Activated gamma-delta T cell treated with Interleukin-2 at 50 U/mL for 16 hours (primary cell): ENCODE measurements at places on chromosomes 5 and 9.

DNA sequence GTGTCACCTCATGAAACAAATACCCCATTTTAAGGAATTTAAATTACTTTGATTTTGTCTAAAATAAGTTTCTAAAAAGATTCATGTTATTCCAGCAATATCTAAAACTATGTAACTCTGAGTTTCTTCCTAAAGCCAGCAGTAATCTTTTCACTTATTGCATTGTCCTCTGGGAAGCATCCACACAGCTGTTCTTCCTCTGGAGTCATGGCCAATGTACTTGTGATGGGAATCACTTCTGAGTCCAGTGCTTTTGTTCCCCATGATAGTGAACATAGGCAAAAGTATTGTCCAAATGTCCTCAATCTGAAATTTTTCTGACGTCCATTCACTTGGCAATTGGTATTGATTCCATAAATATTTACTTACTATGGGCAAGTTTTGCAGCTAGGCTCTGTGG, 125.0 kb downstream of the STARD4 start:
- no peak for DNase-seq

- DNase-seq = no peak
Measured at GRCh38 chr5:163436515-163436914, 880 bp upstream of the CCNG1 start.

GRCh38 chr5:148469501-148469935, 85.8 kb downstream of the FBXO38 start:
- no peak for DNase-seq

DNA sequence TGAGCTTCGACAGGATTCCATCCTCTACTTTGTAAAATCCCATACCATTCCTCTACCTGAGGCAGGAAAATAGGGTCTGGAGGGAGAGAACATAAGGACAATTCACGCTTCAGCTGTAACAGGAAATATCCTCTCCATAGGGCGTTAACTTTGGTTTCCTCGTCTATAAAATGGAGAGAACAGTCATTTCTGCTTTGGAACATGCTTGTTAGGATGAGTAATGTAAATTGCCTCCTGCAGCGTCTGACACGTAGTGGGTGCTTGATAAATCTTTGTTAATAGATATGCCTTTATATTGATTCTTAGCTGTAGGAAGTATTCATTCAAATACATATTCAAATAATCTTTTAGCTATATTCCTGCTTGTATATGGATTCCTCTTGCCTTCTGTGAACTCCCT, 711 bp upstream of the SUB1 start:
- no peak for DNase-seq

GRCh38 chr9:18699764-18700163, 225.8 kb downstream of the ADAMTSL1 start:
- DNase-seq = no peak

GRCh38 chr5:3852161-3852916, 256.7 kb downstream of the IRX1 start:
- no peak for DNase-seq

- no peak for DNase-seq
Measured at GRCh38 chr5:7917130-7918123, 48.5 kb downstream of the MTRR start.

GRCh38 chr5:57002959-57003485, 51.1 kb upstream of the MIER3 start:
- DNase-seq = no peak

GRCh38 chr5:35776757-35777156, 79.9 kb upstream of the IL7R start:
- DNase-seq = no peak

- no peak for DNase-seq
Measured at GRCh38 chr9:82567953-82568352, 495.0 kb downstream of the RASEF start.

GRCh38 chr5:81140441-81140840, 92.7 kb upstream of the CKMT2 start:
- no peak for DNase-seq

DNA sequence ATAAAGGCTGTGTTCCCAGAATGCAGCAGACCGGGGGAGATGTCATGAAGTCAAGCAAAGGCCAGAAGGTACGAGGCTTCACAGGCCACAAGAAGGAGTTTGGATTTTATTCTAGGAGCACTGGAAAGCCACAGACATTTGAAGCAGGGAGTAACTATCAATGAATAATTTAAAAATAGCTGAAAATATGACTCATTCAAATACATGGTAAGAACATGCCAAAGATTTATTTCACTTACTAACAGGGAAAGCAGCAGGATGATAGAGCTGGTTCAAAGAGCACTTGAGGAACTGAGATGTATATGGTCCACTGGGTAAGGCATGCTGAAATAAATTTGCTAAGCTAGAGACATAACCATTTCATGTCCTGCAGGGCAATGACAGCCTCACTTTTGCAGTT, 53.2 kb downstream of the MSX2 start:
- no peak for DNase-seq

GRCh38 chr5:17766031-17766430, 131.8 kb downstream of the TAF11L14 start:
- DNase-seq = no peak

DNA sequence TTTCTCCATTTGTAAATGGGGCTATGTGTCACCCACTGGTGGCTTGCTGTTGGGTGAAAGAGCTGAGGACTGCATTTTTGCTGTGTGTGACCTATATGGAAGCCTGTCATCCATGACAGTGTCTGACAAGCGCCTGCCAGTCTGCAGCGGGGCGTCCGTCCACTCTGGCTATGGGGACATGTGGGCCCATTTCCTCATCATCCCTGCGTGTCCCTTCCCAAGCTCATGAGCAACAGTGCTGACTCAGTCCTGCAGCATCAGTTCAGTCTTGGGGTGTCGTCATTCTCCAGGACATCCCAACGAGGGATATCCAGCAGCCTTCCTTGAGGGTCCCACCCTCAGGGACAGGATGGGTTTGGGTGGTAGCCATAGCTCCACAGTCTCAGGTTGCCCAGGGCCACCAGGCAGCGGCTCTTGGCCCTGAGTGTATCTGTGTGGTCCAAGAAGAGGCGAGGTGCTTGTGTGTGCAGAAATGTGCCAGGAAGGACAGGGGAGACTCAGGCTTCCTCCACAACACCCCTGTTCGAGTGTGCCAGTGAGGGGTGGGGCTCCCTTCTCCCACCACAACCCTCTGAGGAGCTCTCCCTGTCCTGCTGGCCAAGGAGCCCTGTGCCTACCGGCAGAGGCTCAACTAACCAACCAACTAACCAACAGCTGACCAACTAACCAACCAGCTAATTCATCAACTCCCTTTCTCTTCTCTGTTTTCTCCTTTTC, 2.1 kb downstream of the FGD3 start:
- DNase-seq = no peak

- DNase-seq = no peak
Measured at GRCh38 chr9:77978086-77978781, 53.4 kb downstream of the GNAQ start.

GRCh38 chr9:97447001-97447400, 35.1 kb downstream of the TDRD7 start:
- DNase-seq = no peak

DNA sequence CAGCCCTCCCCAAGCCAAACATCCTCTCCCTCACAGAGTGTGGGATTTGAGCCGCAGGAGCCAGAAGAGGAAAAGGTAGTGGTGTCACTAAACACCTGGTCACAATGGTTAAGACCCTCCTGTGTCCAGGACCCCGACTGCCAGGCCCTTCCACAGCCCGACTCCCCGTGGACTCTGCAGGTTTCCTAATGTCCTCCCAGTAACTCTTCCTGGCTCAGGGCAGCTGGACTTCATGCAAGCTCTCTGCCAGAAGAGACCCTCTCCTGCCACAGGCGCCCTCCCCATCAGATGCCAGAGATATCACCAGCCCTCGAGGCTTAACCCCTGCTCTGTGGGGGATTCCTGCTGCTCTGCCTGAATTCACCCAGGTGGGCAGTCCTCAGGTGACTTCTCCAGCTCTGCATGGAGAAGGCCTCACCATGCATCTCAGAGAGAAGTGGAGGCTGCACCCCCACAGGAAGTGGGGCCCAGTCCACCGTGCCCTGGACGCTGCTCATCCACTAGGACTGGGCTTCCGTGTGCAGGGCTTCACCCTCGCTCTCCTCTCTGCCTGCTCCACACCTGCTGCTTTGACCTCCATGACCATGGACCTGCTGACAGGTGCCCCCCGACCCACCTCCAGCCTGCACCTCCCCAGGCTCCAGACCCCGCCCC, 111.2 kb downstream of the ADAMTS2 start:
- no peak for DNase-seq

- DNase-seq = no peak
Measured at GRCh38 chr5:174300118-174300940, 254.8 kb downstream of the NSG2 start.

GRCh38 chr5:61886214-61886613, 419.8 kb upstream of the KIF2A start:
- no peak for DNase-seq

- no peak for DNase-seq
Measured at GRCh38 chr9:111743275-111743674, 51.5 kb downstream of the SHOC1 start.

DNA sequence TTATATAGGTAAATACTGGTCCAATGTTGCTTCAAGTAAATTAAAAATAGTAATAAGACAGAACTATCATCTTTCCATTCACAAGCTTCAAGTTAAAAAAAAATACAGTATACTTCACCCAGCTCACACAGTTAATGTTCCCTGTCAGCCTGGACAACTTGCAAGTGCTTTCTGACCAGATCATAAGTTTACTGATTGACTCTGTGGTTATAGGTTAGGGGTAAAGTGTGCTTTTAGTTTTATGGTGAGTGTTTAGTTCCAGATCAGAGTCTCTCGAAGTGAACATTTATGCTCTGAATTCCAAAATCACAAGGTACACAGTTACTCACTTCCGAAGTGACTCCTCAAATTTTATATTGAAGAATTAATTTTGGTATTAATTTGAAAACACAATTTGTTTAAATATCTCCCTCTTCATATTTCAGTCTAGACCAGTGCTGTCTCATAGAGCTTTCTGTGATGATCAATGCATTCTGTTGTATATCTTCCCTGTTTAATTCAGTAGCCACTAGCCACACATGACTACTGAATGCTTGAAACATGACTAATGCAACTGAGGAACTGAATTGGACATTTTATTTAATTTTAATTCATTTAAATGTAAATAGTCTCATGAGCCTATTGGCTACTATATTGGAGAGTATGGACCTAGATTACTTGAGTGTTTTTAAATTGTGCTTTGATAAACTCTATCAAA, 90.7 kb downstream of the MEF2C start:
- no peak for DNase-seq

GRCh38 chr5:74286734-74287695, 353.5 kb downstream of the ENC1 start:
- no peak for DNase-seq

GRCh38 chr9:38066914-38067858, 1.8 kb downstream of the SHB start:
- DNase-seq = no peak

DNA sequence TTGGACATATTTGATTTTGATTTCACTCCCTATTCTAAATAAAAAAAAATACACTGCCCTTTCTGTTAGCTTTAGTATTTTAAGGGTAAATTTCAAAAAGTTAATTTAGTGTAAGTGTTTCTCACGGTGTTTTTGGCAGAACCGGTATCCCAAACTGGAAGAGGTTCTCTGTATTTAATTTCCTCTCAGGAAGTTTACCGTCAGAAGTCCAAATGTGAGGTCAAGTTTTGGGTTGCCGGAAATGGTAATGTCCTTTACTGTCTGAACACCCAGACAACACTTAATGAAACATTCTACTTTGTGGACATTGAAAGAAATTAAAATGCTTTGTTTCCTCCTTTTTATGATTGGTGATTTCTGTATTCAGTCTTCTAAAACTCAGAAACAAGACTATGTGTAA, 148.7 kb upstream of the CDKN2B start:
- no peak for DNase-seq

DNA sequence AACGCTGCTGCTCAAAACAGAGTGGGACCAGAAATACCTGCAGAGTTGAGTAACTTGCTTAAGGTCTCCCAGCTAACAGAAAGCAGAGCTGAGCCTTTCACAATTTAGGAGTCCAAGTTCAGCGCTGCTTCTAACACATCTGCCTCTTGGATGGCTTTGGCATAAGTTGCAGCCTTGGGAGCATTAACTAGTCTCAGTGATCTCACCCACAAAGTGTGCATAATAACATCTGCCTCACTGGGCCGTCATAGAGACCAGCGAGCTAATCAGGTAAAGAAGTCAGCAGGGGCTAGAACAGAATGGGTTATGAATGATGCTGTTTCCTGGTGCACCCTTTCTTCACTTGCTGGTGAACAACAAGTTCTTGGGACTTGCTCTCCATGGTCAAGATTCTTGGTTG, 36.5 kb downstream of the WWC1 start:
- DNase-seq = no peak

GRCh38 chr5:158903006-158903405, 196.7 kb downstream of the EBF1 start:
- DNase-seq = no peak

DNA sequence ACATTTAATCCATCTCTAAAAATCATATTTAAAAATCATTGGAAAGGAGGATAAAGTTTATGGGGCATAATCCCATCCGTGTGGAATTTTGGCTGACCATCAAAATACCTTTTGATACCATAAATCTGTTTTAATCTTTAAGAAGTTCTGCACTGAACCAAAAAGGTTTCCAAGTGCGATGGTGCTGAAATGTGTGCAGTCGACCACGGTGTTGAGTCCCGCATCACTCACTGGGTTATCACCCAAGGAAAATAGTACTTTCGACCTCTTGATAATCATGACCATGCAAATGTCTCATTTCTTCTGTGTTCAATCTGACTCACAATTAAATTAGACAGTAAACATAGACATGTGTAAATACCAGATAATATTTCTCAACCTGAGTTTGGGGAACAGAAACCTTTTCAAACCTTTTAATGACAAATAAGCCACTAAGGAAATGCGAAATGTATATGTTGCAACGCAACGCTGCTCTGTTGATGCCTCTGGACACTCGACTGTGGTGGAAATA, 62.0 kb upstream of the CDH6 start:
- DNase-seq = no peak

DNA sequence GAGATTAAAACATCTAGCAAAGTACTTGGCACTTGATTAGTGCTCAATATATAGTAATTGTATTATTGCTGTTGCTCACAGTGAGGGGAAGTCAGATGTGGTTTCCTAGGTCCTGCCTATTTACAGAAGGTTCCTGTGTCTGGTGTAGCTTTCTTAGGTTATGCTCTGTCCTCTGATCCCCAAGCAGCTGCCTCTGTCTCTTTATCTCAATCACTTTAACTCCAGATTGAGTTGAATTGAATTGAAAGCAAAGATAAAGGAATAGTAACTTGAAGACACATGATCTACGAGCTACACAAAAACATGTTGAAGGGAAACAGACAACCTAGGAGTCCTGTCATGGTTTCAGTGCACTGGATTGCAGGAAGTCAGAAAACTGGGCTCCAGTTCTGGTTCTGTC, 113.9 kb upstream of the ADAMTSL1 start:
- DNase-seq = no peak

GRCh38 chr9:79215821-79216220, 355.9 kb upstream of the TLE4 start:
- DNase-seq = no peak

- no peak for DNase-seq
Measured at GRCh38 chr9:569296-569695, 272.2 kb upstream of the DMRT1 start.

GRCh38 chr5:23400951-23401350, 106.5 kb upstream of the PRDM9 start:
- DNase-seq = no peak
